ENCODE measurements at places on chromosomes 16 and 17. TPM values are rescaled to one million over a fixed set of nuclear protein-coding genes. Genes with fewer than 3 reads are reported as not detected.

The CES2 gene
- 37.3 TPM for total RNA-seq

The PGS1 gene
- total RNA-seq: 26.4 TPM

The DNAH17 gene
- total RNA-seq: 1.8 TPM

The KRTAP9-8 gene
- not detected for total RNA-seq

The FBXL16 gene
- 11.9 TPM for total RNA-seq

The SLC35G6 gene
- total RNA-seq: not detected

The CCL8 gene
- total RNA-seq: not detected

The MLKL gene
- total RNA-seq: 50.1 TPM

The FHOD1 gene
- total RNA-seq: 41.9 TPM

The TBC1D3E gene
- total RNA-seq: not detected

The SLC6A2 gene
- 0.14 TPM for total RNA-seq

The HSPB9 gene
- not detected for total RNA-seq

The ADGRG1 gene
- 198 TPM for total RNA-seq

The SYCE1L gene
- total RNA-seq: 2.5 TPM

All from A549 treated with Hydrocortisone at 1 μM for 4 hours (cell line).